ENCODE measurements at places on chromosomes 3 and 15.

DNA sequence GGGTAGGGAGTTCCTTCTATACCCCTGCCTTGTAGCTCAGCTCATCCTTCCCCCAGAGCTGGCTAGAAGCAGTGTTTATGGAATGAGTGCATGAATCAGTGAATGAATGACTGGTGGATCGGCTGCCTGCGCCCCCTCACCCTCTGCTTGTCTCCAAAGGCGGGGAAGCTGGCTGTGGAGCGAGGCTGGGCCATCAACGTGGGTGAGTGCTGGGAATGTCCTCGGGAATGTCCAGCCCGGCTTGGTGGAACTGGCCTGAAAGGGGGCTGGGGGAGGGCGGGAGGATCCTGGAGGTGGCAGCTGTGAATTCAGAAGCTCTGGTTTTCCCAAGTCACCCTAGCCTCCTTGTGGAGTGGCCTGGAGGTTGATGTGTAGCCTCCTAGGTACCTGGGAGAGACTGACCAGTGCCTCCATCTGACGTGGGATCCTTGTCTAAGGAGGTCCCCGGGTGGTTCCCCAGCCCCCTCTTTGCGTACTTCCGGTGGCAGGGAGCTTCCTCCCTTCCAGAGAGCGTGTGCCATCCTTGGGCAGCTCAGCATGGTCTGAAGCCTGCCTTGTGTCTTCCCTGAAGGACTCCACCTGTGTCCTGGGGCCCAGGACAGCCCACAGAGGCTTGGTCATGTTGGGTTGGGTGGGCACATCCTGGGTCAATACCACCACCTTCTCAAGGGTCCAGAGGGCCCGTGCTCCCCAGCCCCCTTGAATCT is 18.4 kb downstream of the HDAC11 start:
- no peak for DNase-seq

GRCh38 chr15:75200765-75201615 is 692 bp upstream of the C15orf39 start:
- DNase-seq = no peak

- peak; percentile 24 for DNase-seq
Measured at GRCh38 chr15:90718232-90718631, 1.1 kb downstream of the BLM start.

GRCh38 chr15:62647843-62648505 is 394.6 kb upstream of the TPM1 start:
- DNase-seq = no peak

DNA sequence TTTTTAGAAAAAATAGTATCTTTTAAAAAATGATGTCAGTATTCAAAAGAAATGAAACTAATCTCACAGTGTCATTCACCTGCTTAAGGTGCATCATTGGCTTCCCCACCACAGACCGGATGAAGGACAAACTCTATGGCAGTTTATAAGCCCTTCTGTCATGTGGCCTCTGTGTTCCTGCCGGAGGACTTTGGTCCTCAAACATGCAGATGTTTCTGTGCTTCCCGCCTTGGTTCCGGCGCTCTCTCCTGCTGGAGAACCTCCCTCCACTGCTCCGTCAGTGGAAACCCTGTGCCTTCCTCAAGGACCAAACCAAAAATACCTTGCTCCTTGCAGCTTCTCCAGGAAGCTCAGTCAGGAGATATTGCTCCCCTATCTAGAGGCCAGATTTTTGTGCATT is 326.3 kb downstream of the UACA start:
- DNase-seq = no peak

GRCh38 chr3:171460725-171461524 is 720 bp upstream of the TNIK start:
- DNase-seq = peak; percentile 88

DNA sequence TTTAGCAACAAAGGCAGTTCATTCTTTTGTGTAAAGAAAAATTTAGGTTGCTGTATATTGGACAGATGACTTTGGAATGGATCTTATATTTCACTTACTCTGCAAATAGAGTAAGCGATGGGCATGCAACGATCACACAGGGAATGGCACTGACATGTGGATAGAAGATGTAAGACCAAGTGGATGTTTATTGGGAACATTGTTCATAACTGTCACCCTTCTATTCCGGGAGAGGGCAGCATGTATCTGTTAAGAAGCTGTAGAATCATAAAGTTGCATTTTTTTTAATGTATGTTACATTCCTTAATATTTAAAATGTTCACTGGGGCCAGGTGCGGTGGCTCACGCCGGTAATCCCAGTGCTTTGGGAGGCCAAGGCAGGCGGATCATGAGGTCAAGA is 41.2 kb downstream of the HPS3 start:
- no peak for DNase-seq

DNA sequence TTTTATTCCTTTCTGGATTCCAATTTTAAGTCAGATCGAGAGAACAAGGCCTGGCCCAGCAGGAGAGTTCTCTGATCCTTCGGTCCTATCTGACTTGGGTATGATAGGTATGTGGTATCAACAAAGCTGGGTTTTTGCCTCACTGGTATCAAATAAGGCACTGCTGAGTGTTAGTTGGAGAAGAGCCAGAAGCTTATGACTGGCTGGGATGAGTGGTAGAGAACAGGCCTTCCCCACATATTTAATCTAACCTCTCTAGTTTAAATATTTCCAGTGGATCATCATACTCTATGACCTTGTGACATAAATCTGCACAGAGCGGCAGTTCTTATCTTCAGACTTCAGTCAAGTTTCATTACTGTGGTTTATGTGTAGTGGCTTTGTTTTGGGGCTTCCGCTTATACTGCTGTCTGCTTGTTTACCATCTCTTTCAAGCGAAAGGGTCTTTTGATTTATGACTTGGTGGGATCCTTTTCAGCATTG is 164.5 kb downstream of the PTPRG start:
- no peak for DNase-seq

- peak; percentile 63 for DNase-seq
Measured at GRCh38 chr3:100650651-100651619, 41.5 kb downstream of the ADGRG7 start.

DNA sequence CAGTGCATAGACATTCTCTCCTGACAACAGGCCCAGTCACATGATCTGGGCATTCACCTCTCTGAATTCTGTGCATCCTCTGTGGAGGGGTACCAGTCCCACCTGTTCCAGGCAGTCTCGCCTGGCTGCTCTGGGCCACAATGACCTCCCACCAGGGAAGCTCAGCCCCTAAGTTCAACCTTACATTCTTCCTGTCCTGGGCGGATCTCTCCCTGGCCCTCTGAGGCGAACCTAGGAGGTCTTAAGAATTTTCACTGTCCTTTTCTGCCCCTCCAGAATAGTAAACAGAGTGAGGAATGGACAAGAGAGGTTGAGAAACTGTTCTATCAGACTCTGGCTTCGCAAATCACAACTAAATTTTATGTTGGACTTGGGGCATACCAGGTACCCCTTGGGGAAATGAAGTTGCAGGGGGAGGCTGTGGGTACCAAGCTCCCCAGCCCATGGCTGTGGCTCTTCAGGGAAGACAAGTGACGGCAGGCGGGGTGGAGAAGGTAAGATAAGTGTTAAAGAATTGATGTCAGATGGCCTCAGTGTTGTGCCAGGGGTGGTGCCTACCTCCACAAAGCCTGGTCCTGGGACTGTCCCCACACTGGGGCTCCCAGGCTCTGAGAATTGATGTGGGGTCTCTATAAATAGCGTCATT is 5.3 kb downstream of the SCN5A start:
- no peak for DNase-seq

All from RKO (cell line).